Hindlimb muscle (tissue), 1 donor: ENCODE measurements at places on chromosomes 3 and 15.

GRCh38 chr3:29534006-29534405 lies 253.1 kb downstream of the RBMS3 start:
- no peak for DNase-seq

DNA sequence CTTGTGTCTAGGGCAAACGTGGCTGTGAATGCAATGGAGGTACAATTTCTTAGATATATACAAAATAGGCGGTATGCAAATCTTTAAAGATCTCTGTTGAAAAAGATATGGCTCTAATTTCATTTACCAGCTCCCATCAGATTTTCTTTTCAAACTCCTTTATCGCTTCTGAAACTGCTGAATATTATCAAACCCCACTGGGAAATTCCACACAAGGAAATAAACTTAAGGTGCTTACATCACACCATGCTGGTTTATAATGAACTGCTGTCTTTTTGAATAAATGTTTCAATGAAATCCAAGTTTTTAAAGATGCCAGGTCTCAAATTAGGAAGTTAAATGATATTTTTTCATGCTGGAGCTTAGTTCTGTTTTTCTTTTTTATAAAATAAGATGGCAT lies 102.5 kb upstream of the ICE2 start:
- no peak for DNase-seq

- no peak for DNase-seq
Observed at GRCh38 chr15:40091861-40092255, 16.8 kb downstream of the BMF start.

GRCh38 chr15:22810033-22810852 lies 23.8 kb downstream of the NIPA1 start:
- DNase-seq = no peak

DNA sequence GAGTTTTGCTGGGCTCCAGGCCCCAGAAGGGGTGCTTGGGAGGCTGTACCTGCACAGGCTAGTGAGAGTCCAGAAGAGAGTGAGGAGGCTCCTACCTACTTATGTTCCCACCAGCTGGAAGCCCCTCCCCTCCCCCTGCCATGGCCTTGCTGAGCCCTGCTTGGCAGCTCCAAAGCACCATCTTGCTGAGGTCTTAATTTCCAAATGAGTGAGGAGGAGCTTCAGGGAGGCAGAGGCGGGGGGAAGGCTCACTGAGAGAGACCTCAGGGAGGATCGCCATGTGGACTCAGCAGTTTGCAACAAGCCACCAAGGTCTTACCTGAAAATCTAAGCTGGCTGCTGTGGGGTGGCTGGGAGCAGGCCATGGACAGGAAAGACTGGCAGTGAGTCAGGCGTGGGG lies 8.7 kb upstream of the CACNA2D2 start:
- DNase-seq = no peak

DNA sequence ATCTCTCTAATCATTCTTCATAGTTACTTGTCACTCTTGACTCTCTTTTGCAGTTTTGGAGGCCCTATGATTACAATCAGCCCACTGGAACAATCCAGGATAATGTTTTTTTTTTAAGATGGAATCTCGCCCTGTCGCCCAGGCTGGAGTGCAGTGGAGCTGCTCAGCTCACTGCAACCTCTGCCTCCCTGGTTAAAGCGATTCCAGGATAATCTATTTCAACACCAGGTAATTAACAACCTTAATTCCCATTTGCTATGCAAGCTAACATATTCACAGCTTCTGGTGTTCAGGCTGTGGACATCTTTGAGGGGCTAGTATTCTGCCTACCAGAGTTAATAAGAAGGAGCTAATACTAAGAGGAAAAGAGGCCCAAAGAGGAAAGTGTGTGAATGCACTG lies 1.1 kb upstream of the BLOC1S6 start:
- DNase-seq = no peak

GRCh38 chr3:149816311-149816710 lies 3.3 kb downstream of the RNF13 start:
- no peak for DNase-seq

GRCh38 chr3:48652923-48653715 lies 9.6 kb downstream of the CELSR3 start:
- DNase-seq = no peak

DNA sequence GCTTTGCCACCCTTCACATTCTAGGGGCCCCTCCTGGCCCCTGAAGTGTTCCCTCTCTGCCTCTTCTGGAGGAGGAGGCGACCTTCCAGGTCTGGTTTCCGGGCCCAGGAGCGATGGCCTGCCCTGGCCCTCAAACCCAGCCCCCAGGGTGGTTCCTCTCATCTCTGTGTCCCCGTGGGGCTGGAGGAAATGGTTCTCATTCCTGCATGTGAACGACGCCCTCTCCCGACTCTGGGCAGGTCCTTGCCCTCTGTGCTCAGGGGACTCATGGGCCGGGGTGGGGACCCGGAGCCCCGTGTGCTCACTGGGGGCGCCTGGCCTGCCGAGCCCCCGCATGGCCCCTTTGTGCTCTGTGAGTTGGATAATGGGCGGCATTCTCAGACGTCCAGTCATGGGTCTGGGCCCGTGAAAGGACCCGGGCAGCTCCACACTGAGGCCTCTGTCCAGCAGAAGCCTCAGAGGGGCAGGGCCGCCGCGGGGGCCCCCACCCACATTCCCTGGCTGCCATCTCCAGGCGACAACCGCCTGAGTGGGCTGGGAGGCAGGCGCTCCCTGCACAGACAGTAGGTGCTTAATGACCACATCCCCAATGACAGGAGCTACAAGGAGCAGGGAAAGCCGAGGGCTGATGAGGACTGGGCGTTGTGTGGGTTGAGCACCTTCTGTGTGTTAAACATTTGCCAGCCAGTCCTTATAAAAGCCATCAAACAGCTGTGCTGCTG lies 5.5 kb upstream of the PLXND1 start:
- no peak for DNase-seq

- DNase-seq = no peak
Observed at GRCh38 chr3:194045289-194045688, 90.7 kb upstream of the HES1 start.

GRCh38 chr3:183161552-183162336 lies 790 bp downstream of the LAMP3 start:
- DNase-seq = no peak

- no peak for DNase-seq
Observed at GRCh38 chr3:355622-356021, 159.1 kb downstream of the CHL1 start.

DNA sequence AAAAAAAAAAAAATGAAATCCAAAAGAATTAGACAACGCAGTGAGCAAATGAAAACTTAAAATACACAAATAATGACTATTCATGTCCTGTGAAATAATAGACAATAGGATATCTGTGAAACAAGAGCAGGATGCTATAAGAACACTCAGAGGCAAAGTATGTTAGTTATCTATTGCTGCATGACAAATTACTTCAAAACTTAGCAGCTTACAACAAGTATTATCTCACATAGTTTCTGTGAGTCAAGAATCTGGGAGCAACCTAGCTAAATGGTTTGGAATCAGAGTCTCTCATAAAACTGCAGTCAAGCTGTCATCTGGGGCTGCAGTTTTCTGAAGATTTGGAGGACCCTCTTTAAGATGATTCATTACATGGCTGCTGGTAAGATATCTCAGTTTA lies 36.5 kb upstream of the ZMAT3 start:
- no peak for DNase-seq

DNA sequence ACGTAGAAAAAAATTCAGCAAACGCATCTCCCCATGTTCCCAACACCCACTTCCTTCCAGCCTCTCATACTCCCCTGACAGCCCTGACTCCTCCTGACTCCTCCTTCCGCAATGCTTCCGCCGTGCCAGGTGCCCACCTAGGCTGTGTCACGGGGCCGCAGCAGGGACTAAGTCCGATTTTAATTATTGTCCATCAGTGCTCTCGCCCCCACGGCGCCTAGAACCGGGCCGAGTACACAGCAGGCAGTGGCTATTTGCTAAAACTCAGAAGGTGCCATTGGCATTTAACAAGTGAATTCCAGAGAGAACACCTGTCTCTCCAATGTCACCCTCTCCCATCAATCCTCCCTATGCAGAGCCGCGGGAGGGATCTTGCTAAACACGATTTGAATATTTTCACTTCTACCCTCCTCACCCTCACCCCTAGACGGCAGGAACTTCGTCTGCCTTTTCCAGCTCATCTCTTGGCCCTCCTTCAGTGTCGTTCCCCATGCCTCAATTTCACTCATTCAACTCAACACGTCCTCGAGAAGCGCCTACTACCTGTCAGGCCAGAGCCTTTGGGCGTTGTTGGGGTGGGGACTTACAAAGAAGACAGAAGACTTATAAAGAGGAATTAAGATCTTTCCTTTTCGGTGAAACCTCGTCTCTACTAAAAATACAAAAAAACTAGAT lies 11.5 kb upstream of the SHF start:
- DNase-seq = peak; percentile 66

- DNase-seq = no peak
Observed at GRCh38 chr3:191461113-191461595, at the start of gene PYDC2. TSS of gene PYDC2 (plus strand) at chr3:191461163. CDS start at chr3:191461163, 0 bp downstream.

DNA sequence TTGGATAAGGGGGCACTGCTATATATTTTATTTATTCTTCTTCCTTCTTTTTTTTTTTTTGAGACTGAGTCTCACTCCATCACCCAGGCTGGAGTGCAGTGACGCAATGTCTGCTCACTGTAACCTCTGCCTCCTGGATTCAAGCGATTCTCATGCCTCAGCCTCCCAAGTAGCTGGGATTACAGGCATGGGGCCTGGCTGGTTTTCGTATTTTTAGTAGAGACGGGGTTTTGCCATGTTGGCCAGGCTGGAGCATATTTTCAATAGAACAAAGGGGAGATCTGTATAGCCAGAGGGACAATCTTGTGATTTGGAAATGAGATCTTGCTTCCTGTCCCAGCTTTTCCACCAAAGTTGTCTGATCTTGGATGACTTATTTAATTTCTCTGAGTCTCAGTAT lies 133.1 kb upstream of the ABHD17C start:
- no peak for DNase-seq

DNA sequence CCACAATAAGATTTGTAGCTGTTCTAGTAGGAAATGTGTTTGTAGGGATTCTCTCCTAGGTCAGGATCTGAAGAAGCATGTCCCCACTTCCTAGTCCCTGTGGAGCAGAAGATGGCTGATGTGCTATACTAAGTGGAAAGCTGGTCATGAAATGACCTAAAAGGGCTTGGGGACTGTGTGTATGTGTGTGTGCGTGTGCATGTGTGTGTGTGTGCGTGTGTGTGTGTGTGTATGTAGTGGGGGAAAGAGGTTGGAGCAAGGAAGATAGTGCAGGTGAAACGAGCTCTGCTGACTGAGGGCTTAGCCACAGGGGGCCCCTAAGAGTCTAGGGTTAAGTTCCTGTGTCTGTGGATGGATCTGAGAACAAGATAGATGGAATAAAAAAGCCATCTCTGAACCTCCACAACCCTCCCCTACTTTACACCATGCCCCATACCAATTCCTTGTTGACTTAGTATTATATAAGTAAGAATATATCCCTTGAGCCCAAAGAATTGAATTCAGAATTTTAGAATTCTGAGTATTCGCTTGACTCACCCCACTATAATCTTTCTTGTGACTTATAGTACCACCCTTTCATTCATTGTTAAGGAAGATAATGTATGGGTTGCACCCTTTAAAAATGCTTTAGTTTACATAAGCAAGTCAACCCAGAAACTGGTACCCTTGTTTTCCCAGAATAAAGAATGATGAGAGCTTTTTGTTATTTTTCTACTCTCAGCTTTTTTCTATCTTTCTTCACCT lies 96.1 kb downstream of the RPL22L1 start:
- DNase-seq = no peak

DNA sequence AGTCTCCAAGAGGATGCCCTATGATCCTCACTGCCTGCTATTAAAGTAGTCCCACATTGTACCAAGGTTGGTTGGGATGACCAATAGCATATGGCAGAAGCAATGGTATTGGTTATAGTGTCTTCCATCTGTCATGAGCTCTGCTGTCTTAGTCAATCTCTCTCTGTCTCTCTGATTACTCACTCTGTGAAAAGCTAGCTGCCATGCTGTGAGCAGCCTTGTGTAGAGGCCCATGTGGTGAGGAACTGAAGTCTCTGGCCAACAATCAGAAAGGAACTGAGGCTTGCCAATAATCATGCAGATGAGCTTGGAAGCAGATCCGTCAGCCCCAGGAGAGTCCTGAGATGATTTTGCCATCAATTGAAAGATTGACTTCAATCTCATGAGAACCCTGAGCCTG lies 60.3 kb upstream of the CFAP161 start:
- no peak for DNase-seq

DNA sequence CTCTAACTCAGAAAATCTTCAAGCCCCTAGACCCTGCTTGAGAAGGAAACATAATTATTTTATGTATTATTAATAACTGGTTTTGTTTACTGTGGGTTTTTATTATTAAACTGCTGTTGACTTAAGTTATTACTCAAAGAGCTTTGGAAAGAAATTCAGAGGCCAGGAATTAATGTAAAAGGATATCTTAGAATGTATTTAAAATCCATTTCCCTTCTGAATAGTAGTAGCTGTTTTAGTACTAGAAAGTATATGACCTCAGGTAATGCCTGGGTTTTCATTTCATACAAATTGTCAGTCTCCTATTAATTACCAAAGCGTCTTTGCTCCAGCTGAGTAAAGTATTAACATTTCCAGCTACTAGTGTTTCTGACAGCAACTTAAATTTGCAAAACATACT lies 223.1 kb downstream of the ITPR1 start:
- peak; percentile 40 for DNase-seq

DNA sequence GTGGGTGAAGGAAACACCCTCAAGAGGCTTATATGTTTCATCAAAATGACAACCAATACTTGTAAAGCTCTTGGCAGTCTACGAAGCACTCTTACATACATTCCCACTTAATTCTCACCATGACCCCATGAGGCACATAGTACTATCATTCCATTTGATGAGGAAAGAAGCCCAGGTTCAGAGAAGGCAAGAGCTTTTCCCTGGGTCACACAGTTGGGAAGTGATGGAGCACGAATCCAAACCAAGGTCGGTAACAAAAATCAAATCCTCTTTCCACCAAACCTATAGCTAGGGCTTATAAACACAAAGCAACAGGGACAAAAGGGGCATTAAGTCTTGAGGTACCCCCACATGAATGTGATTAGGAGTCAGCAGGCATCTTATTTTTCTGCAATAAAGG lies 187.1 kb downstream of the UACA start:
- DNase-seq = no peak

GRCh38 chr3:59304296-59304695 lies 254.5 kb upstream of the CFAP20DC start:
- peak; percentile 17 for DNase-seq

DNA sequence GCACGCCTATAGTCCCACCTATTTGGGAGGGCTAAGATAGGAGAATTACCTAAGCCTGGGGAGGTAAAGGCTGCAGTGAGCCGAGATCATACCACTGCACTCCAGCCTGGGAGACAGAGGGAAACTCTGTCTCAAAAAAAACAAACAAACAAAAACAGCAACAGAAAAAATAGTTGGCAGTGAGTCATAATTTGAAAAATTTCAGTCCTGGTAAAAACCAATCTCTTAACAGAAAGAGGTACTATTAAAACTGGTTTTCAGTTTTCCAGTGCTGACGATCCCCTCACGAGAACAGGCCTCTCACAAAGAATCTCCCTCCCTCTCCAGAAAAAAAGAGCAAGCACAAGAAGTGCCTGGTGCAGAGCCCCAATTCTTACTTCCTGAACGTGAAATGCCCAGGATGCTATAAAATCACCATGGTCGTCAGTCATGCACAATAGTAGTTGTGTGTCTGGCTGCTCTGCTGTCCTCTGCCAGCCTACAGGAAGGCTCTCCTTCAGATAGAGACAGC lies 22.8 kb upstream of the MAP4 start:
- DNase-seq = no peak

- no peak for DNase-seq
Observed at GRCh38 chr3:155512175-155512866, 218.8 kb upstream of the STRIT1 start.
